ENCODE measurements at places on chromosomes 6 and 20. TPM values are rescaled to one million over a fixed set of nuclear protein-coding genes. Genes with fewer than 3 reads are reported as not detected.
A peak's percentile ranks its signal among the peaks of the same experiment; 100 is the strongest.

FUT9 gene
- polyA plus RNA-seq, result 0.18 TPM

OR2H2 gene
- 0.17 TPM for polyA plus RNA-seq

DEFB123 gene
- not detected for polyA plus RNA-seq

HCRTR2 gene
- polyA plus RNA-seq, result 0.12 TPM

GRIK2 gene
- polyA plus RNA-seq, result 0.77 TPM

TRIM31 gene
- polyA plus RNA-seq, result not detected

CPXM1 gene
- polyA plus RNA-seq, result 78.3 TPM

PPP1R3G gene
- 1.2 TPM for polyA plus RNA-seq

MRAP2 gene
- polyA plus RNA-seq, result 6.0 TPM

PRR18 gene
- polyA plus RNA-seq, result 0.43 TPM

GNAS-AS1 gene
- polyA plus RNA-seq, result 0.55 TPM

DNA sequence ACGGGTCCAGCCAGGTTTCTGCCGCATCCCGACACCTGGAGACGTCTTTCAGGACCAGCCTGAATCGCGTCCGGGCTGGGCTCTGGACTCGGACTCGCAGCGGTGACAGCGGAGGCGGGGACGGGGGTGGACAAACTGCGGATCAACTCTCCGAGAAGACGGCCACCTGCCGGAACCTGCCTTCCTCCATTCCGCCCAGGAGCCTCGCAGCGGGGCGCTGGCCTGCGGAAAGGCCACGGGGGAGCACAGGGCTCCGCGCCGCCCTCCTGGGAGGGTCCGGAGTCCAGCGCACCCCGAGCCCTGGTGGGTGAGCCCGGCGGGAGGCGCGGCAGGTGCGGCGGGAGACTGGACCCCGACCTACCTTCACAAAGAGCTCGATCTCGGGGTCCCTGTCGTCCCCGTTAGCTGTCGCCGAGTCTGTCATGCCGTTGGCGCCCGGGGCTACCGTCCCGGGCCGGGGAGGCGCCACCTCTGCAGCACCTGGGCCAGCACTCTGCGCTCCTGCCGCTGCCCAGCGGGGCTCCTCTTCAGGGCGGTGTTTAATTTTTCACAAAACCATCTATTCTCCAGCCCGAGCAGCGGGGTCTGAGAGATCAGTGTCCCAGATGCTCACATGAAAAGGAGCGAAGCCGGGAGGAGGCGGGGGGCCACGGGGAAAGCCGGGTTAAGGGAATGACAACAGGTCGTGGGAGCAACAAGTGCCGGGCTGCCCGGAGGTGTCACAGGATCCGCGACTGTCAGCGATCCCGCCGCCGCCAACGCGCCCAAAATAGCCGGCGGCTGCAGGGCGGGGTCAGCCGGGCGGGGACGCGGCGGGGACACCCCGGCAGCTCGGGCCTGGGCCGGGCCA is at the start of gene CLIC5:
Gene CLIC5 (minus strand): TSS at position 742 of the 850 bp plus-strand sequence. CDS start 318 bp downstream, at position 424.
- no peak for DNase-seq

DNA sequence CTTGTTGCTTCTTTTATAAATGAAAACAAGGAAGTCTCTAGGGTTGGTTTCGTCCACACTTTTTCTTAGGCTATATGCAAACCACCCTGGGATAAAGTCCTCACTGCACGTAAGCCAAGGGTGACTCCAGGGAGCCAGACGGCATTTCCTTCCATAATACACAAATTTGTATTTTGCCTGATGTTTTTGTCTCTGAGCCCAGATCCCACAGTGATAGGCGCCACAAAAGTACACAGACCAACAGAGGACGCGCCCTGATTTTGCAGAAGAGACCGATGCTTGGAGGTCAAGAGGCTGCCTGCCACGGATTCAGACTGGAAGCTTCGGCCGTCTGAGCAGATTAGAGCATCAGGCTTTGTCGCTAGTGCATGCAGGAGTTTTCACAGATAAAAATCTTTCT is 22.8 kb downstream of the FOXQ1 start:
- no peak for DNase-seq

GRCh38 chr20:53215166-53215565 is 243.0 kb downstream of the TSHZ2 start:
- DNase-seq, result no peak

DNA sequence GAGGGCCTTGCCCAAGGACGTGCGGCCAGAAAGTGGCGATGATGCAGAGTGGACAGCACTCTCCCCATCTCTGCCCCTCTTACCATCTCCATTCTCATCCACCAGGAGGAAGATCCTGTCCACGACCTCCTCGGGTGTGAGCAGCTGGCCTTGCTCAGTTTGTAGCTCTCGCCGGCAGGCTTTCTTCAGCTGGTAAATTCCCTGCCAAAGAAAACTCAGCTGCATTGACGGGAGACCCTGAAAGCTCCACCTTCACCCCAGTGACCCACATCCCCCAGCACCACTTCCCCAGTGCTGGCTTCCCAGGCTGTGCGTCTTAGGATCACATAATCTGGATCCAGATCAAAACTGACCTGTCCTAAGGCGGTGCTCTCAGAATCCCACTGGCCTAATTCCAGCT is 9.2 kb downstream of the GUCA1B start:
- DNase-seq, result no peak

DNA sequence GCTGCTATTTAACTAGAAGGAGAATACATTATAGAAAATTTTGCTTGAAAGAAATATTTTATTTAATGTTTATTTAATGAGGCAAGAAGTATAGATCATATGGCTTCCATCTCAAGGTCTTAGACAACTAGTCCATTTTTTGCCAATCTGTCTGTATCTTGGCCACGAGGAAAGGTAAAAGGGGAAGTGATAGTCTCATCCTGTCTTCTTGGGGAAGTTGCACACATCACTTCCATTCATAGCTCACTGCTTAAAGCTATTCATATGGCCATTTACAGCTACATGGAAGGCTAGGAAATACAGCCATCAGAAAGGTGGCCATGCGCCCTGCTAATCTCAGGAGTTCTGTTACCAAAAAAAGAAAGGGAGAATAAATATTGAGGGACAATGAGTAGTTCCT is 50.8 kb downstream of the METTL24 start:
- DNase-seq, result no peak

DNA sequence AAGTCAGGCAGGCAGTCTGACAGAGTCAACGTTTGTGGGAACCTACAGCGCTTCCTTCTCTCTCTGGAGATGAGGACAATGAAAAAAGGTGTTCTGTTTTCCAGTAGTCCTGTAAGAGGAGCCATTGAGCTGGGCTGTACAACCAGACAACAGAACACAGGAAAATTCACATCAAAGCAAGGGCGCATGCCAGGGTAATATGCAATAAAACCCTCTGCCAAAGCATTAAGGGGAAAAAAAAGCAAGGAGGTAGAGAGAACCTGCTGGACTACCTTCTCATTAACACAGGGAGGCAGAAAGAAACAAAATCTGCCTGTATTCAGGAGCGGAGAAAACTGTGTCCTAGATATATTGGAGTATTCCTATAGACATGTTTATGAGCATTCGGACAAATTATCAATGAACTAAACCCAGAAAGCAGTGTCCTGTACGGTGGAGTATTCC is 1.3 kb downstream of the RNF24 start:
- peak; percentile 52 for DNase-seq

DNA sequence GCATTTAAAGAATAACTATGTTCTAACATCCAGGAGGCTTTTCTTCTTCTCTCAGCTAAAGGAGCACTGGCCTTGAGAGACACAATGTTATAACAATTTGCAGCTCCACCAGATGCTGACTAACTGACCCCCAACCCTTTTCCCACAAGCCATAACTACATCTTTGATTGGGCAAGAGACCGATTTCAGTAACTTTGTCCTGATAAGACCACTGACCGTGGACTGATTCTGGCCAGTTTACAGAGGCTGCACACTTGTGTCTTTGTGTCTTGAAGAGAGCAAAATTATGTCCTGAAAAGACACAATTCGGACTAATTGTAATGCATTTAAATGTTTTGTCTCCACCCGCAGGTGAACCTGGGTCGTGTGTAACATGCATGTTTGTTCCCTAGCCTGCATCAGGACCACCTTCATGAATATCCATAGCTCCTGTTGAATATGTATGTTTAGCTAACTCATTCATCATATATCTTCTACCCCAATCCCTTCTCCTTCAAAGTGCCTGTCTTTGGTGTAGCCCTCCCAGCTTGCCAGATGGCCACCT is 22.3 kb downstream of the ABRACL start:
- no peak for DNase-seq

DNA sequence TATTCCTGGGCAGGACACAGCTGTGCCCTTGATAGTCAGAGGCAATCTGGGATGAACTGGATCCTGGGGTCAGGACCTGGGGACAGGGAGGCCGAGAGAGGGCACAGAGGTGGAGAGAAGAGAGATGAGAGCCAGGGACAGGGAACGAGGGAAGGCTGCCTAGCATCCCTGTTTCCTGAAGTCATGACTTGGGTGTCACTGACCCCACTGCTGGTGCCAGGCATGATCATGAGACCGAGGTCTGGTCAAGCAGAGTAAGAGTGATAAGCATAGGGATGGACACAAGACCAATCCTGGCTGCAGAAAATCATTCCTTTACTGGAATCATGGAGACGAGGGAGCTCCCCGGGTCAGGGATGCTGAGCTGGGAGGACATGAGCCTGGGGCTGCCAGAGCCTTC is 36.1 kb downstream of the FAM110A start:
- no peak for DNase-seq

- DNase-seq, result peak; percentile 39
Observed at GRCh38 chr6:38143191-38144150, 323.9 kb downstream of the ZFAND3 start.

GRCh38 chr20:49603209-49603627 is 35.3 kb upstream of the PTGIS start:
- DNase-seq, result no peak

DNA sequence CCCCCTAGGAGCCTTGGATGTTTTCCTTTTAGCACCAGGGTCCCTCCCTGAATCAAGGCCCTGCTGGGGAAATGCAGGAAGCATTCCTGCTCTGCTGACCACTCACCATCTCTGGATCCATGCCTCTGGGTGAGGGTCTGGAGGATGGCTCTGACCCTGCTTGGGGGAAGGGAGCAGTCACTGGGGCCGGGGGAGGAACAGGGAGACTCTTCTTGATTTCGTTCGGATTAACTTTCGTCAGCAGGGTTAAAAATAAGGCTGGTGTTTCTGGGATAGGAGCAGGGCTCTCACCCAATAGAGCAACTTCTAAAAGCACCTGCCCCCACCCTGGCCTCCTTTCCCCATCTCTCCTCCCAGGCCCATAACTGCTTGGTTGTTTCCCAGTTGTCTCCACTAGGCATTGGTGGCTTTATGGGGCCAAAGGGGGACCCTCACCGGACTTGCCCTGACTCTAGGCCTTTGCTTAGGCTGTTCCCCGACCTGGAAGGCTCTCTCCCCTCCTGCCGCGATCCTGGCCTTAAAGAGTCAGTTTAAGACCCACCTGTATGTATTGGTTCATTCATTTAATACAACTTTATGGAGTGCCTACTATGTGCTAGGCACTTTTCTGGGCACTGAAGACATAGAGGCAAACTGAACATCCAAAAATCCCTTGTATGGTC is 63.0 kb downstream of the JPH2 start:
- no peak for DNase-seq

DNA sequence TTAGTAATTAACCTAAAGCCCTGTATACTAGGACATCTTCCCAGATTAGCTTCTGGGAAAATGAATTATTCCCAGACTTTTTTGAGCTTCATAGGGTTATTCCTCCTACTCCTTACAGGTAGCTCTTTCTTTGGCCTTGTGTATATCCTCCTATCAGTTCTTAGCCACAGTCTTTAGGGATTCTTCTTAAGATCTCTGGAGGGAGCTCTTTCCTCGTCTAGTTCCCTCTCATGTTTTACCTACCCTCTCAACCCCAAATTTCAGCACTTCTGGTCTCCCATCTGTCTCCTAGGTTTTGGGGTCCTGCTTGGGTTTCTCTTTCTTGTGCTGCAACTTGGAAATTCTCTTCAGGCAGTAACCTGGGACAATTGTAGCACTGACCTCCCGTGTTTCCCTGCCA is 46.4 kb upstream of the SLC35B3 start:
- no peak for DNase-seq

GRCh38 chr6:22681761-22682160 is 112.4 kb downstream of the HDGFL1 start:
- DNase-seq, result no peak

GRCh38 chr6:27183060-27183832 is 64.3 kb upstream of the PRSS16 start:
- no peak for DNase-seq

GRCh38 chr20:63191400-63191799 is 24.5 kb downstream of the YTHDF1 start:
- DNase-seq, result no peak

- no peak for DNase-seq
Observed at GRCh38 chr6:110492584-110492983, 16.2 kb upstream of the SLC22A16 start.

GRCh38 chr6:100103931-100104330 is 109.9 kb upstream of the MCHR2 start:
- DNase-seq, result no peak

GRCh38 chr20:47543006-47543431 is 41.3 kb downstream of the NCOA3 start:
- no peak for DNase-seq

GRCh38 chr6:18081025-18081668 is 41.3 kb downstream of the NHLRC1 start:
- DNase-seq, result no peak

GRCh38 chr6:112007805-112008204 is 46.1 kb upstream of the CCN6 start:
- no peak for DNase-seq

DNA sequence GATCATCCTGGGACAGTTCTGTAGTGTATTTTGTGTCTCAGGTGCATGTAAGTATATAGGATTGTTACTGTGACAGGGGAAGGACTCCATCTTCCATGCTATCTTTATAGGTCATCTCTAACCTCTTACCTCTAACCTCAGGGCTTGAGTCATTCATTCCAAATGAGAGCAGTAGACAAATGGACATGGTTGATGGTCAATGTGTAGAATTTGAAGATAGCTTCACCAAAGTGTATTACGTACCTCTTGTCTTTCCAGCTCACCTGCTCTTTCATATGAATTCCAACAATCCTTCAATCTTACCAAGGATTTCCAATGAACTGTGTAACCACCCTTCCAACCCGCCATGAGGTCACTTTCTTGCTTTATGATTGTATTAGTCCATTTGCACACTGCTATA is 8.7 kb upstream of the ADGRG6 start:
- no peak for DNase-seq

GRCh38 chr6:79557673-79558467 is 20.6 kb upstream of the LCA5 start:
- no peak for DNase-seq

DNA sequence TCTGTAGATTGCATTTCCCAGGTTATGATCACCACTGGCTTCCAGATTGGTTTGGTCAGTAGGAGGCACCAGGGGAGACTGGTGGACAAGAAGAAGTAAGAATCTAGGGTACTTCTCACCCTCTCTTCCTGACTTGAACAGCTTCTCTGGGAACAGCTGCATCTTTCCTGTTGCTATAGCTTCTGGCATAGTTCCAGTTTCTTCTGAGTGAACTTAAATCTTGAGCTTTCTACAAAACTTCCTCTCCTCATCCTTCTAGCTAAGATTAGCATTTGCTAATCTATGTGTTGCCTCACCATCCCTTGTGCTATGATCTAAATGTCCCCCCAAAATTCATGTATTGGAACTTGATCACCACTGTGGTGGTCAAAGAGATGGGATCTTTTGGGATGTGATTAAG is 724.6 kb downstream of the UTRN start:
- peak; percentile 20 for DNase-seq

GRCh38 chr6:18330548-18331081 is 56.5 kb upstream of the RNF144B start:
- DNase-seq, result no peak
